GM13977 (cell line): ENCODE measurements at places on chromosomes 7 and 10.

- no peak for DNase-seq
These were observed 16.5 kb downstream of the TRIL start for GRCh38 chr7:28941633-28942032.

- DNase-seq: no peak
These were observed 104.1 kb upstream of the KCNMA1 start for GRCh38 chr10:77741746-77742145.

GRCh38 chr10:45034301-45034700 lies 33.6 kb downstream of the ZNF22 start:
- DNase-seq: no peak

GRCh38 chr7:120394595-120394994 lies 121.6 kb downstream of the KCND2 start:
- no peak for DNase-seq

GRCh38 chr7:14630048-14630447 lies 272.5 kb downstream of the DGKB start:
- DNase-seq: no peak

GRCh38 chr7:150402671-150403321 lies 23.7 kb downstream of the ZNF775 start:
- DNase-seq: no peak

DNA sequence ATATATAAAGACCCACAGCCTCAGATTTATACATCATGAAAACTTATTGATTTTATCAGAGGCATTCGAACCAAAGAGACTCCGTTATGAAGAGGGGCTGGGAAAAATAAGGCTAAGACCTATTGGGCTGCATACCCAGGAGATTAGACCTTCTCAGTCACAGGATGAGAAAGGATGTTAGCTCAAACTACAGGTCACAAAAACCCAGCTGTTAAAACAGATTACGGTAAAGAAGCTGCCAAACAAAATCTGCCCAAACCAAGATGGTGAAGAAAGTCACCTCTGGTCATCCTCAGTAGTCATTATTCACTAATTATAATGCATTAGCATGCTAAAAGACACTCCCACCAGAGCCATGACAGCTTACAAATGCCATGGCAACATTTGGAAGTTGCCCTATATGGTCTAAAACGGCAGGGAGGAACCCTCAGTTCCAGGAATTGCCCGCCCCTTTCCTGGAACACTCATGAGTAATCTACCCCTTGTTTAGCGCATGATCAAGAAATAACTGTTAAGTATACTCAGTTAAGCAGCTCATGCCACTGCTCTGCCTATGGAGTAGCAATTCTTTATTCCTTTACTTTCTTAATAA lies 362.5 kb upstream of the PCDH15 start:
- DNase-seq: no peak

- DNase-seq: no peak
These were observed 39.4 kb downstream of the FBXW4 start for GRCh38 chr10:101655570-101655969.

- no peak for DNase-seq
These were observed 685 bp downstream of the CASP2 start for GRCh38 chr7:143288836-143289235.

DNA sequence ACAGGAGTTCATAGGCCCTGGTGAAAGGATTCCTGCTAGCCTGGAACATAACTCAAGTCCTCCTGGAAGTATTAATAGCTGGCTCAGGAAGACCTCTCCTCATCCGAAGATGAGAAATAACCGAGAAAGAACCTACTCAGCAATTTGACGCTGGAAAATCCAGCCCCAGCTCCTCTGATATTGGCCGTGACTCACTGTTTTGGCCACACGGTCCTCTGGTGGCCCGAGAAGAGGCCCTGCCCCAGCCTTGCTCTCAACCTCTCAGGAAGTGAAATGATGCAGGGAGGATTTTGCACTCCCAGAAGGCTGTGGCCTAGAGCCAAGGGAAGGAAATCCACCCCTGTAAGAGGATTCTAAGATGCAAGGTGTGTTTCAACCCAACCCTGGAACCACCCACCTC lies 121.6 kb downstream of the MTPAP start:
- no peak for DNase-seq

DNA sequence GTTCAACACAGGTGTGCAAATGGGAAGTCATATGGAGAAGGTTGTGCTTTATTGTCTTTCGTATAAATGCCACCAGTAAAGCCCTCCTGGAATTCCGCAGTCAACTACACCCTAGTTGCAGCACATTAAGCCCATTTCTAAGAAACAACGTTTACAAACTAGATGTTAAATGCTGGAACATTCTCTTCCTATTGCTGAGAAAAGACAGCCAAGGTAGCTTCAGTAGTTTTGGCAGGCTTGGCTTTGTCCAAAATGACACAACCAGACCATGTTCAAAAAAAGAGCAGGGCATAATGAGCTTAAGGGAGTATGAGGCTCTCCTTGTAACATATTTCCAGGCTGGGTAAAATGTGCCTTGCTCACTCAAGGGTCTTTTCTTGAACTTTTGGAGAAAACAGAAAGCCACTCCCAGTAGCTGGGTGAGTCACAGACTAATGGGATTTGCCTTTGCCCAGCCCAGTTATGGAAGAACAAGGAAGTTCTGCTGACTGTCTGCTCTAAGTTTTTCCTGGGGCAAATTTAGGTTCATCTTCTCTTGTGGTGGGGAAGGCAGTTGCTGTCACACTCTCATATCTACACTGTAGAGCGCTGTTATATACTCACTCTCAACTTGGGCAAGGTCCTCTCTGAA lies 238.7 kb downstream of the PLXNA4 start:
- DNase-seq: no peak

- DNase-seq: no peak
These were observed 151.1 kb downstream of the TMEM26 start for GRCh38 chr10:61302124-61302523.

- no peak for DNase-seq
These were observed 608.1 kb downstream of the TYW1 start for GRCh38 chr7:67604461-67605386.
